ENCODE measurements at places on chromosomes 1 and 21.
A peak's percentile ranks its signal among the peaks of the same experiment; 100 is the strongest.

DNA sequence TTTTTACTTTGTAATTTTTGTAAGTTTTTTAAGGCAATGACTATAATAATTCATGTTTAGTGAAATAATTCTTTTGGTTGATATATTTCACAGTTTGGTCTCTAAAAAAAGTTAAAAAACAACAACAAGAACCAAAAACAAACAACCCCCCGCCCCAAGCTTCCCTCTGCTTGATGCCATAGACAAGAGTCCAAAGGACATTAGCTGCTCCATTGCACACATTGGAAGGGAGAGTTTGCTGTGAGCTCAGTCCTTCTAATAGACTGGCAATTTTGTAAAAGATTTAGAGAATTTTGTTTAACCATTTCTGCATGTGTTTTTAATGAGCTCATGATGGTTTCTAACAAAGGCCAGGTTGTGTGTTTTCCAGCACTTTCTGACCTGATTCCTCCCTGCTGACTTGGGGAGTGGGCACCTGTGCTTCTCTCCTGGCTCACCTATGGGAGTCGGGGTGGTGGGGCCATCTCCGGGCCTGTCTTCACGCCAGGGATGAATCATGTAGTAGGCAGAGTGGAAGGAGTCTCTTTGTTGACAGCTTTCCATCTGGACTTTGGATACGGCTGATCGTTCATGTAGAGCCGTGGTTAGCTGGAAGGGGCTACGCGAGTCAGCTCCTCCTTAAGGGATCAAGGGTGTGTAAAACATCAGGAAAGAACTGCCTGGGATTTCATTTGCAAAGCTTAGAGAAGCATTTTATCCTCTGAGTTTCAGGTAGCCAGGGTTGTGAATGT, 14.1 kb downstream of the ZBTB18 start:
- DNase-seq: no peak

GRCh38 chr1:230739564-230740290, 7.5 kb upstream of the CAPN9 start:
- DNase-seq: no peak

GRCh38 chr1:222926566-222926965, 111.7 kb downstream of the DISP1 start:
- DNase-seq: no peak

DNA sequence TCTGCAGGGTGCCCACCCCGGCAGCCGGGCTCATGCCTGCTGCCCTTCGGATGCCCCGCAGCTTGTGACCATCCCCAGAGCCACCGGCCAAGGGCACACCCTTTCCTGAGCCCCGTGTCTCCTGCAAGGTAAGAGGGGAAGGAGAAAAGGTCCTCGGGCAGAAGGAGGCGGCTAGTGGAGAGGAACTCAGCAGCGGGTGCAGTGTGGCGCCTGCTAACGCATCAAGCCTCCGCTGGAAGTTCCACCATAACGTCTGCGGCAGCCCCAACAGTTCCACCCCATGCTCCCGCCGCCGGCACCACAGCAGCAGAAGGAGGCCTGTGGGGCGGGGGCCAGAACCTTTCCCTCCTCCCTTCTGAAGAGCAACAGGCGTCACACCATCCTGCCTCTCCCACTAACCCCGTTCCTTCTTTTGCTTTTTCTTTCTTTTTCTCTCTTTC, 990 bp downstream of the VWA5B1 start:
- DNase-seq: no peak

- no peak for DNase-seq
Measured at GRCh38 chr1:240114222-240114621, 22.5 kb downstream of the FMN2 start.

GRCh38 chr1:47871799-47872353, 125.3 kb downstream of the TRABD2B start:
- no peak for DNase-seq

DNA sequence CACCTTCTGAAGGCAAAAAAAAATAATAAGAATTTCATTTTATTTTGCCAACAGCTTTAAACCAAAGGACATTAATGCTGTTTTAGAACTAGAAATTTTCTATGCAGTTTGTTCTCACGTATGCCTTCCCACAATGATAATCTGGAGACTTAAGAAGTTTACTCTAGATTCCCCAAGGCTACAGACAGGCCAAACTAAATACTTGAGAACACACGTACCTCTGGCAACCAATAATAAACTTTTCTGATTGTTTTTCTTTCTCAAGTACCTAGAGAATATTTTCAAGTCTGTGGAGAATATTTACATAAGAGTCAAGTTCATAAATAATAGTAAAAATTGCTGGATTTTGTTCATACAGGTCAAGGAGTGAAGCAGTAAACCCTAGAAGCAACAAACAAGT, 15.9 kb downstream of the CLDN8 start:
- no peak for DNase-seq

DNA sequence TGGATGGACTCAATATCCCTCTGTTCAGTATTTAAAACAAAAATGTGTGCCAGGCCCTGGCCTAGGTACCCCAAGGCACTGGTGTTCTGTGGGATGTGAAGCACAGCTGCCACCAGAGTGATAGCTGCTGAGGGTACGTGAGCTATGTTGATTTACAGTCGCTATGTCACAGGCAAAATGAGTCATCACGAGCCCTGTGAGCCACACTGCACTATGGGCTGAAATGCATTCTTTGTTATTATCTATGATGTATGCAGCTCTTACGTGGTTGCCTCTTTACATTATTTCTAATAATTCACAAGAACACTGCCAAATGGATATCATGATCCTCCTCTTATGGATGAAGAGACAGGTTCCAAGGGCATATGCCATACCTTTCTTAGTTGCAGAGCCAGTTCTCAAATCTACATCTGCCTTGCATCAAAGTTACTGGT, 2.1 kb downstream of the TEX38 start:
- DNase-seq: no peak

DNA sequence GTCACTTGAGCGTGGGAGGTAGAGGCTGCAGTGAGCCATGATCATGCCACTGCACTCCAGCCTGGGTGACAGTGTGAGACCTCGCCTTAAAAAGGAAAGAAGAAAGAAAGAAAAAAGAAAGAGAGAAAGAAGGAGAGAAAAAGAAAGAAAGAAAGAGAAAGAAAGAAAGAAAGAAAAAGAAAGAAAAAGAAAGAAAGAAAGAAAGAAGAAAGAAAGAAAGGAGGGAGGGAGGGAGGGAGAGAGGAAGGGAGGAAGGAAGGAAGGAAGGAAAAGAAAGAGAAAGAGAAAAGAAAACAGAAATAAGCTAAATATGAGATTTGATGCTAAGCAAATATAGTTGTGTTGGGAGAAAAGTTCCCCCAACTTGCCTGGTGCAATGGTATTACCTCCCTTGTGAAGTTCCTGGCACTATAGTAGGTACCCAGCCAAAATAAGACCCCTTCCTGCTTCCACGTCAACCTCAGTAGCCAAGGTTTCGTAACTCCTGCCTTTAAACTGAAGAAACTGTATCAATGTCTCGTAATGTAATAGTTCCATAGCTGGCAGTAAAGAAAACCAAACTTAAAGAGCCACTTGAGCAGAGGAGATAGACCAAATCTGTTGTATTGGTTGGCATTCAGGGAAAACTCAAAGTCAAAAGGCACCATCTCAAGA, 88.1 kb upstream of the HNRNPU start:
- no peak for DNase-seq

- no peak for DNase-seq
Measured at GRCh38 chr21:40466893-40467483, 380.0 kb downstream of the DSCAM start.

DNA sequence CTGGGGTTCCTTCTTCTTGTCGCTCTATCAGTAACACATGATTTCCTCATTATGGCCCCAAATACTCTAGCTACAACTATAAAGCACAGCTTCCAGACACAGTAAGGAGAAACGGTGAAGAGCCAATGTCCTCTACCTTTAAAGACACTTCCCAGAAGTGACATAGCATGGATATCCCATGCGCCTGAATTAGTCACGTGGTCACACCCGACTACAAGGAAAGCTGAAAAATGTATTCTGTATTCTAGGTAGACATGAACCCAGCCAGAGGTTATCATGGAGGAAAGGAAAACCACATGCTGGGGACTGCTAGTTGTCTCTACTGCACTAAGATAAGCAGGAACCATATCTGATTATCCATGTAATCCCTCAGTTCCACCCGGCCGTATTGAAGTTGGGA, 244.3 kb downstream of the LMX1A start:
- no peak for DNase-seq

- DNase-seq: no peak
Measured at GRCh38 chr1:26203642-26204318, 13.4 kb downstream of the CATSPER4 start.

- DNase-seq: peak; percentile 49
Measured at GRCh38 chr1:155012026-155012546, 9.5 kb downstream of the ZBTB7B start.

DNA sequence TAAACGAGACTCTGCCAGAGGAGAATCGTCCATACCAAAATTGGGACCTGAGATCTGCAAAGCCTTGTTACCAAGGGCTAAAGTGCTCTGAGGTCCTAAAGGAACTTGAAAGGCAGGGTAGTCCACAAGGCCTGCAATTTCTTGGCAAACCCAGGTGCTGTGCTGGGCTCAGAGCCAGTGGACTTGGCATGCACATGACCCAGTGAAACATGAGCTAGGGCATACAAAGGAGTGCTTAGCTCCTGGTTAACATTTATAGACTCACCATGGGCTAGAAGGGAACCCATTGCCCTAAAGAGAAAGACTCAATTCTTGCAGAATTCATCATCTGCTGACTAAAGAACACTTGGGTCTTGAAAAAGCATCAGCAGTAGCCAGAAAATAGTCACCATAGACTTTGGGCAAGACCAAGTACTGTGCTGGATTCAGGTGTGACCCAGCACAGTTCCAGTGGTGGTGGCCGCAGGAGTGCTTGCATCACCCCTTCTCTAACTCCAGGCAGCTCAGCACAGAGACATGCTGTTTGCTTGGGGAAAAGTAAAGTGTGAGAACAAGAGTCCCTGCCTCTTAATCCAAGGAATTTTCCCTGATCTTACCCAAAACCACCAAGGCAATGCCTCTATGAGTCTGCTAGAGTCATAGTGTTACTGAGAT, 1069.4 kb upstream of the ADGRL2 start:
- DNase-seq: no peak

DNA sequence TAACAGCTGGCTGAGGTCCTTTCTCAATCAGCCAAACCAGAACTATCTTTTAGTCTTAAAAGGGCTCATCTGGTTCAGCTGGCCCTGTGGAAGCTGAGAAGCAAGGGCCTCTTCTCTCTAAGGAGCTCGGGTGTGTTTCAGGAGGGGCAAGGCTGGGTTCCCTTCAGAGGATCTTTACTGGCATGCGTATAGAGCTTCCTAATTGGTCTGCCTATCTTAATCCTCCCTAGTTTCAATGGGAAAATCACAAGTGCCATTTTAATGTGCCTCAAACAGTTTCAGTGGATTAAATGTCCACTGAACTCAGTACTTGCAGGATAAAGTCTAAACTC, 81.5 kb upstream of the LBR start:
- DNase-seq: no peak

DNA sequence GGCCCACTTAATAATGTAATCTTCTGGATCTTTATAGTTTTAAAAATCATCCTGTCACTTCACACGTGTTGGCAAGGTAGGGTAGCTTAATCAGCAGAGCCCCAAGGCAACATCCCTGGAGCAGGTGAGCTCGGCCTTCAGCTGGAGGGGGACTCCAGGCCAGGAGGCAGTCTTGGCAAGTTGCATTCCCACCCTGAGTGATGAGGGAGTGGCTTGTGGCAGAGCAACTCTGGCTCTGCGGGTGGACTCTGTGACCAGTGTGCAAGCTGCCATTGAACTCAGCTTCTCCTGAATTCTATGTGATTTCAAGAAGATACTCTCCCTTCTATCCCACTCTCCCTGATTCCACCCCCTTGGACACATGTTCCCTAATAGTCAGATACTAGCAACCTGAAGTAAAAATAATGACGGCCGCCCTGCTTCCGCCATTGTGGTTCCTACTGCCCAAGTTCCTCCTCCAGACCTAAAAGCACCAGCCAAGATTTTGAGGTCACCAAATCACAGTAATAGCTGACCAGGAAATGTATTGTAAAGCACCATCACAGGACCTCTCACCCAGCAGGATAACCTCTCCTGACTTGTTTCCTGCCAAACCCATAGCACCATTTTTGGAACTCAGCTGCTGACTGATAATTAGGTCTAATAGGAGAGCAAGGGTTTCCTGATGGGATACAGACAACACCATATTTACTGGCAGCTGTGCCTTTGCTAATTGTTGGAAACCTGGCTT, 11.5 kb upstream of the LYST start:
- DNase-seq: no peak

DNA sequence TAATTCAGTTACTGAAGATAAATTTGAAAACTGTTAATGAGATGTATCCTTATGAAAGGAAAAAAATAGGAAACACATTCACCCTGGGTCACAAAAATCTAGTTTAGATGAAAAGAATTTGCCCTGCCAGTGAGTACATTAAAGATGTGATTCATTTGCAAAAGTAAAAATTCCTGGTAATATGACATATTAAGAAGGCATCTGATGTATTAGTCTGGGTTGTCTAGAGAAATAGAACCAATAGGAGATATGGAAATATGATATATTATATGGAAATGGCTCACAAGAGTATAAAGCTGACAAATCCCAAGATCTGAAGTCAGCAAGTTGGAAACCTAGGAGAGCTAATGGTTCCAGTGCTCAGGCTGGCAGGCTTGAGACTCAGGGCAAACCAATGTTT, 153.8 kb downstream of the MRPL39 start:
- DNase-seq: no peak

- no peak for DNase-seq
Measured at GRCh38 chr1:119288751-119289150, 79.8 kb upstream of the HAO2 start.

DNA sequence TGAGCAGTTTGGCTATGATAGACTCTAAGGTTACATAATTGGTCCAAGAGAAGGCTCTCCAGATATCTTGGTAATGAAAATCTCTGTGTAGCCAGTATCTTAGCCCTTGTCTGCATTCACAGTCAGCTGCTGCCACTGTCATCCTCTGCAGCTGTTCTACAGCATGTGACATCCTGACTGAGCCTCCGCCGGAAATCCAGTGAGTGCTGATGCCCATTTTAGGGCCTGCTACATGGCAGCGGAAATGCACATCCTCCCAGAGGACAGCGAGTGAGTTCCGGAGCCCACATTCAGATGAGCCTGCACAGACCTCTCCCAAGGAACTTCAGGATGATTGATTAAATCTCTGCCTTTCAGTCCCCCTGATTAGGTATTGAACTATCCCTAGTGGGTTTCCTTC, 237.1 kb downstream of the HHIPL2 start:
- peak; percentile 32 for DNase-seq

DNA sequence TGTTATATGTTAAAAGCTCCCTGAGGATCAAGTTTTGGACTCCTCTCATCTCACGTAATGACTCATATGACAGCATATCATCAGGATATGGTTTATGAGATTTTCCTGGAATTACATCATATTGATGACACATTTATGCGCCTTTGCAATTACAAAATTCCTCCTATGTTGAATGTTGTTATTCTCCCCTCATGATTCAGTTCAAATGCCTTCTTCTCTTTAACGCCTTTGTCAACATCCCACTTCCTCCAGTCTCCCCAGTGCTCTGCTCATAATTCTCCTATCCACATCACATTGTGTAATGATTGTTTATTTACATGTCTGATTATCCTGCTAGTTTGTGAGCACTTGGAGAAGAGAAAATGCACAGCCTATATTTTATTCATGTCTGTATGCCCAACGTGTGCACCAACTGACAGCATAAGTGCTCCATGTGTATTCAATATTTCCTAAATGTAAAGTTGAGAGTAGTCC, 80.9 kb upstream of the BACH1 start:
- no peak for DNase-seq

- DNase-seq: no peak
Measured at GRCh38 chr1:1150100-1150499, 23.6 kb upstream of the TTLL10 start.

Measured in CD4-positive, alpha-beta T cell treated with Interleukin-21 for 1 hour (primary cell).